IMR-90 (cell line): ENCODE measurements at places on chromosomes 4 and X.

DNA sequence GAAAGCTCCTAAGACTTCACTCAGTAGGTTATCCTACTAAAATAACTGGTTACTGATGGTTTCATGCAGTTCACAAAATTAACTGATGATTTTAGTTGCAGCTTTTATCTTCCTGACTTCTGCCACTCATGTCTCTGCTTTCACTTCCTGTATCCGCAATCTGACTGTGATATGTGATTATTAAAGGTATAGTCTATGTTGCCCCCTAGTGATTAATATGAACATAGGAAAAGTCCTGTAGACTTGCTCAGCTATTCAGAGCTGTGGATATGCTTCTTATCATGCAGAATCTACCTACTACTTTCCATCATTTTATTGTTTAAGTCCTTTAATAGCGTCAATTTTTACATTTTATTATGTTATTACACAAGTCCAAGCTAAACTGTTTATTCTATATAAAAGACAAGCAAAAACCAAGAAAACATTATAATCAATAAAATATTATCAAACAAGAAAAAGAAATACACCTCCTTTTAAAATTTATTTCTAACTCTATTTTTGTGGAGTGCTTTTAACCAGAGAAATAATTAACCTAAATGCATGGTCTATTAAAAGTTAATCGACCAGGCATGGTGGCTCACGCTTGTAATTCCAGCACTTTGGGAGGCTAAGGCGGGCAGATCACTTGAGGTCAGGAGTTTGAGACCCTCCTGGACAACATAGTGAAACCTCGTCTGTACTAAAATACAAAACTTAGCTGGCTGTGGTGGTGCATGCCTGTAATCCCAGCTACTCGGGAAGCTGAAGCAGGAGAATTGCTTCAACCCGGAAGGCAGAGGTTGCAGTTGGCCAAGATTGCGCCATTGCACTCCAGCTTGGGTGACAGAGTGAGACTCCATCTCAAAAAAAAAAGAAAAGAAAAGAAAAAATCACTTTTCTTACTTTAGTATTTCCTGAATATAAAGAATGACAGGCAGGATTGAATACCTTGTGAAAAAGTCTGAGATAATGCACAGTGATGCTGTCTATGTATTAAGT is 40.4 kb upstream of the TLR2 start:
- DNase-seq = peak; percentile 59

- DNase-seq = no peak
Observed at GRCh38 chrX:135535077-135535940, 14.8 kb downstream of the INTS6L start.

GRCh38 chr4:118345813-118346212 is 7.0 kb downstream of the PRSS12 start:
- DNase-seq = peak; percentile 46

DNA sequence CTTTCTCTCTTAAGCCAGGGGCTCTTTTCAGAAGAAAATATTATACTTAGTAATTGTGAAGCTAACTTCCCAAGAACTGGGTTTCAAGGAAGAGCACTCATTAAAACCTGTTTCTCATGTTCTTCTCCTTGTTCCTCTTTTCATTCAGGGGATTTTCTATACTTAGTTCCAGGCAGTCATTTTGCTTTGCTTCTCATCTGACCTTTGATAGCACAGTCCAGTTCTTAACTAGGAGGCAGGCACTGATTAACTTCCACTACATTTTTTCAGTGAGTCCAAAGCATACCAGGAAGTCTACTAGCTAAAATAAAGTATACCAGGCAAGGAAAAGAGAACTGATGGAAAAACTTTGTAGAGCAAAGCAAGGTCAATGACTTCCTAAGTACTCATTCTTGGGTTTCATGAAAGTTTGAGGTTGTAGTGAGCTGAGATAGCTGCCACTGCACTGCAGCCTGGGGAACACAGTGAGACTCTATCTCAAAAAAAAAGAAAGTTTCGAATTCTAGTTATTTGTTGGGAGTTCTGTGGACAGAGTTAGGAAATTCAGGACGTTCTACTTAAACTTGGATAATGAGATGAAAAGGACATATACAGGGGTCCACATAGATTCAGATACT is 190.1 kb upstream of the HS3ST1 start:
- no peak for DNase-seq

DNA sequence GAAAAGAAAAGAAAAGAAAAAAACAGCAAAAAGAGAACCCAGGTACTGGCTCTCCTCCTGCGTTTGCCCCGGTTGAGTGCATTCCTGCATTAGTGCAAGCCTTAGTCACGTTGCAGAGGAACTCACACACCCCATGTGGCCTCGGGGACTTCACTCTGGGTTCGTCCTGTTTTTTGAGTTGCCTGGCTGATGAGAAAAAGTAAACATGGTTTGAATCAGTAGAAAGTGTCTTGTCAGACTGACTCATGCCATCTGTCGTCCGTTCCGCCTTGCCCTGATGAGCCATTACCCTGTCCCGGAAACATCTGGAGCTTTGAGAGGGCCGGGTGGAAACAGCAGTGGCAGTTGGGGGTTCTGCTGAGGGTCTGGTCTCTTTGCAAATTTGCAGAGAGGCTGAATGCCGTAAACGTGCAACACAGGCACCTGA is 16.3 kb downstream of the CD99 start:
- peak; percentile 95 for DNase-seq

- DNase-seq = peak; percentile 89
Observed at GRCh38 chr4:82776925-82777542, 21.6 kb downstream of the SCD5 start.

GRCh38 chrX:124455966-124456365 is 109.6 kb downstream of the SH2D1A start:
- DNase-seq = no peak

DNA sequence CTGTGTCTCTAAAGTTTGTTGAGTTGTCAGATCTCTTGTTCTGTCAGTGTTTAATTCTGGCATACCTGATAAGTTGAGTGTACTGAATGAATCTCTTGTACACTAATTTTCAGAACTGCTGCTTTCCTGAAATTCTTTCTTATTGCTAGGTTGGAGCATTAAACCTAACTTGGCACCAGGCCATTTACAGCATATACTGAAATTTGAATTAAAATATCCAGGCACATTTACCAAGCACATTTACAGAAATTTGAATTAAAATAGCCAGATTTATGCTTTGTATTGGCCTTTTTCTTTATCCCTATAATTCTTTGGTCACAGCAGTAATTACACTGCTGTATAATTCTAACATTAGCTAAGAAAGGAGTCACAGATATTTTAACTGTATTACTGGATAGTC is 8.9 kb downstream of the TMEM33 start:
- DNase-seq = no peak

DNA sequence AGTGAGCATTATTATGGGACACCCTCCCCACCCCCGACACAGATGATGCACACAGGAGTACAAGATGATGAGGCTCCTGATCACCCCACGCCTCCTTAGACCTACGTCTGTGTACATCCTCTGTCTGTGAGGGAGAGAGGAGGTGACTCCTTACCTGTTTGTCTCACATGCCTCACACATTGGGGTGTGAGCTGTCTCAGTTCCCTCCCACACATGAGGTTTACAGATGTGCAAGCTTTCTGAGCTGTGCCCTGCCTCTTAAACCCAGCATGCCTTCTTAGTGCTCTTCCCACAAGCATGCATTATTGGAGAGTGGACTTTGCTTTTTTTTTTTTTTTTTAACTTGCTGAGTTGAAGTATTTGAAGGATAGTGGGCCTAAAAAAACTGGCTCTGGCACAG is 76.7 kb downstream of the CLCN5 start:
- no peak for DNase-seq

- DNase-seq = no peak
Observed at GRCh38 chr4:8641931-8642650, 49.5 kb downstream of the CPZ start.

GRCh38 chrX:41522081-41522480 is 74.9 kb downstream of the NYX start:
- DNase-seq = no peak

GRCh38 chr4:23931489-23931830 is 41.6 kb upstream of the PPARGC1A start:
- DNase-seq = no peak

GRCh38 chr4:8260656-8261111 is 8.9 kb upstream of the HTRA3 start:
- peak; percentile 96 for DNase-seq

- DNase-seq = peak; percentile 54
Observed at GRCh38 chr4:26762650-26763049, 98.0 kb upstream of the STIM2 start.

- DNase-seq = peak; percentile 79
Observed at GRCh38 chrX:152915541-152916241, 17.8 kb downstream of the ZNF185 start.

- DNase-seq = no peak
Observed at GRCh38 chrX:134573683-134574035, 84.6 kb downstream of the PLAC1 start.

DNA sequence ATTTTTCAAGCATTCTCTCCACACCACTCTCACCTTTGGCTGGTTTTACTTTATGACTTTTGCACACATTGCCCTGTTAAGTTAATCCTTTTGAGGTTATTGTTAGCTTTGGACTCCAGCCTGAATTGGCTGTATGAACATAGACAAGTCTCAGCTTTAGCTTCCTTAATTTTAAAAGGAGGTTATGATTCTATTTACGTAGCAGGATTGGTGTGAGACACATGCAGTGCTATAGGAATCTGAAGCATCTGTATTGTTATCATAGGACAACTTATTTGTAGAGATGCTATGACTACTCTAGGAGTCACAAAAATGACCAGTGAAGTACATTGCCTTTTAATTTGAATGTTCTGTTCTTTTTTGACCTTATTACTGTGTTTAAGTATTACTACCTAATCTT is 15.7 kb downstream of the PGAM4 start:
- DNase-seq = peak; percentile 58

- no peak for DNase-seq
Observed at GRCh38 chr4:121988950-121989349, 37.1 kb upstream of the TRPC3 start.

- no peak for DNase-seq
Observed at GRCh38 chrX:4710618-4711433, 997.4 kb upstream of the PRKX start.

DNA sequence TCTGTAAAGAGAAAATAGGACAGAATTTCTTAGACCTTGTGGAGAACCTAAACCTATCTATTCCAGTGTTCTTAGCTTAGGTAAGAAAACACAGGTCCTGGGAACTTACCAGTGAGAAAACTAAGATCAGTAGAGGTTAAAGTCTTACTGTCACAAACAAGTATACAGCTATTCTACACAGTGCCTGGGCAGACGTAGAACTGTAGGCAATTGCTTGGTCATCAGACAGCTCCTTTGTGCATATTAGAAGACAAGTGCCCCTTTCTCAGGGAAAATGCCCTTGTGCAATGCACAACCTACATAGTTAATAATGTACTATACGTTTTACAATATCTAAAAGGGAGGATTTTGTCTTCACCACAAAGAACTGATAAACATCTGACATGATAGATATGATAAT is 86.6 kb upstream of the JADE1 start:
- no peak for DNase-seq

GRCh38 chr4:16597845-16598596 is 300.4 kb downstream of the LDB2 start:
- peak; percentile 76 for DNase-seq

DNA sequence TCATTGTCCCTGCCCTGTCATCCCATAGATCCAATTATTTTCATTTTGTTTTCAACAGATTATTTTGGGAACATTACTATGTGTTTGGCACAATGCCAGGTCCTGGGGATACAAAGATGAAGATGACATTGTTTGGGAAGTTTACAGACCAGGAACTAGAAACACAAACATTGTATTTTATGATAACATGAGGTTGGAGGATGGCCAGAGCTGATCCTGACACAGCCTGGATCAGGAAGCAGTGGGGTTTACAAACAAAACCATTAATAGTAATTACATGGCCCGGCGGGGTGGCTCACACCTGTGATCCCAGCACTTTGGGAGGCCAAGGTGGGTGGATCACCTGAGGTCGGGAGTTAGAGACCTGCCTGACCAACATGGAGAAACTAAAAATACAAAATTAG is 29.9 kb downstream of the CLRN2 start:
- DNase-seq = no peak

DNA sequence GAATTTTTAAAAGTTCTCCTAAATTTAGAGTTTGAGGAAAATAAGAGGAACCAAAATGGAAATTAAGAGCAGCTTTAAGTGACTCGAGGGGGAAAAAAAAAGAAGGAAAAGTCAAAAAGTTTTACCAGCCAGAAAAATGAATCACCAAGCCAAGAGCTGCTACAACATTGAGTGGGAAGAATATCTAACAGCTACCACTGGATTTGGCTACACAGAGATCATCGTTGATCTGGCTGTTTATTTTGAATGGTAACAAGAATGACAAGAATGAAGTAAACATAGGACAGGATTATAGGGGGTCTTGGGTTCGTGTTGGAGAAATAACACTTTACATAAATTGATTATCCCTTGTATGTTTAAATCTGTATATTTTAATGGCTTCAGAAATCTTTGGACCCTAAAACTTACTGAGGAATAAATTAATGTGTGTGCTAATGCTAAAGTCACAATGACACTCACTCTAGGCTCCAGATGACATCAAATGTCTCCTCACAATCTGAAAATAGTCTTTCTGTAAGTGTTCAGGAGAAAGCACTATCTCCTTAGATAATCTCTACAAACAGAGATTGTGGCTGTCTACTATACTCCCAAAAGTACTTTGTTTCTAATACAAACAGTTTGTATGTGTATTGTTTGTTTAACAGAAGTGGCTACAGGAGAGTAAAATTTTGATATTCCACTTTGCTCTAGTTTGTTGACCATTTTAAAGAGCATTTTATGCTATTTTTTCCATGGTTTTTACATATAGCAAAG is 3.1 kb upstream of the CSN3 start:
- no peak for DNase-seq

- DNase-seq = no peak
Observed at GRCh38 chr4:38529189-38530115, 134.5 kb upstream of the KLF3 start.

DNA sequence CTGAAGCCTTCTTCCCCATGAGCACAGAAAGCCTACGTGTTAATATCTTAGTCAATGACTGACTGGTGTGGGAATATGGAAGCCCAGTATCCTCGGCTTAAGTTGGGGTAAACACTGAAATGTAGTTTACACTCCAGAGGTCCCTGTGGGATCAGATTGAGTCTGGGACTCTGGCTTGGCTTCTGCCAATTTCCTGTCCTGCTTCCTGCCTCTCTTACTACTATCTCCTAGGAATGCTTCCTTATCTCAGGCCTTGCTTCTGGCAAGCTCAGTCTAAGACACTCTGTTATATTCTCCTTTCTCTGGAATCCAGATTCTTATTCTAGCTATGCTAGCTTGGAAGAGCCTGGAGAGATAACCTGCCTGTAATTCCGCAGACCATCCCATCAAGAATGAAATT is 174.0 kb upstream of the LDB2 start:
- peak; percentile 42 for DNase-seq

- no peak for DNase-seq
Observed at GRCh38 chr4:181670506-181670905, 572.7 kb upstream of the TENM3 start.

GRCh38 chr4:72094059-72094797 is 62.4 kb downstream of the NPFFR2 start:
- DNase-seq = no peak

- DNase-seq = no peak
Observed at GRCh38 chr4:31341601-31342359, 621.6 kb downstream of the PCDH7 start.

GRCh38 chr4:15173251-15173650 is 171.0 kb downstream of the CPEB2 start:
- DNase-seq = no peak
